CD4-positive, alpha-beta T cell treated with Interferon alpha-2 for 1 hour (primary cell): ENCODE measurements at places on chromosomes 6 and 20.
A peak's percentile ranks its signal among the peaks of the same experiment; 100 is the strongest.

DNA sequence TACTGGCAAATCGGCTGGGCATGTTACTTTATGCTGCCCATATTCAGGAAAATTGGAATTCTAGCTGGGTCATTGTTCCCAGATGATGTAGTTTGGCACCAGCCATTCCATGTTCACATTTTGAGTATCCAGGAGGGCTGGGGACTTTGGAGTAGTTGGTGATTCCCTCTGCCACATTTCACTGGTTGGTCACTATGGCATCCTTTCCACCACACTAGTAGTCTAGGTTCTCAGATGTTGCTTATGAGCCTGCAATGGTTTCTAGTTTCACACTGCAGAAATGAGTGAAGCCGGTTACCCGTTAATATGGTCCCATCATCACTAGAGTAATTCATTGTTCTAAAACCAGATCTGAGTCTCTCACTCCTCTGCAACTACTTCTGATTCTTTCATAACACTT is 4.6 kb downstream of the PTPN1 start:
- no peak for DNase-seq

GRCh38 chr6:55512904-55513303 is 66.1 kb downstream of the HMGCLL1 start:
- no peak for DNase-seq

GRCh38 chr20:51650685-51651134 is 108.2 kb upstream of the NFATC2 start:
- DNase-seq: peak; percentile 6

- DNase-seq: no peak
Measured at GRCh38 chr6:116126032-116126431, at the start of gene COL10A1. Gene COL10A1 (minus strand): TSS chr6:116126132. CDS start chr6:116125492, 640 bp downstream.

DNA sequence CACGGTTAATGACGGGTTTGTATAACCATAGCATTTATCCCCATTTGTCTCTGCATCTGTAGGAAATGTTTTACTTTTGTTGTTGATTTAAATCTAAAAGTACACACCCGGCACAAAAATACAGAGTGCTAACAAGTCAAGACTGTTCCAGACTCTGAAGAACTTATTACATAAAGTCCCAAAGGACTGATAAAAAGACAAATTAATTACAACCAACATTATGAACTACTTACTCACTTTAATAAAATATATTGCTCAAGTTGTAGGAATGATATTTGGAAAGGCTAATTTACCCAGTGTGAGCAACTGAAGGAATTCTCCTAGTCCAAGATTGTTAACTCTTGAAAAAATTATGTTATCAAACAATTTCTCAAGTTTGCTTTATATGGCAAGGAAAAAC is 115.6 kb downstream of the KIF13A start:
- DNase-seq: no peak

DNA sequence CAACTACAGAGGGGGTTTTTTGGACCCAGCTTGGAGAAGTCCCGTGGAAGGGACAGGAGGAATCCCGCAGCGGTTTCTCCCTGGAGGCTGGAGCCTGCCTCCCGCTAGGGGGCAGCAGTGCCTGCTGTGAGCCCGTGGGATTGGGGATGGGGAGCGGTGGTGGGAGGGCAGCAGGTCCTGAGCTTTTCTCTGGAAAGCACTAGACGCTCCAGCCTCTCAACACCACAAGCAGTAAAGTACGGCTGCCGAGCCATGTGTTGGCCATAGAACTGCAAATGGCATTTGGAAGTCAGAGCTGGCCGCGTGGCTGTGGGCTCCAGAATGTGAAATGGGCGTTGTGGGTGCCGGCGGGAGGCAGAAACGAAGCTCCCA is 47.8 kb downstream of the GMPR start:
- DNase-seq: peak; percentile 18

DNA sequence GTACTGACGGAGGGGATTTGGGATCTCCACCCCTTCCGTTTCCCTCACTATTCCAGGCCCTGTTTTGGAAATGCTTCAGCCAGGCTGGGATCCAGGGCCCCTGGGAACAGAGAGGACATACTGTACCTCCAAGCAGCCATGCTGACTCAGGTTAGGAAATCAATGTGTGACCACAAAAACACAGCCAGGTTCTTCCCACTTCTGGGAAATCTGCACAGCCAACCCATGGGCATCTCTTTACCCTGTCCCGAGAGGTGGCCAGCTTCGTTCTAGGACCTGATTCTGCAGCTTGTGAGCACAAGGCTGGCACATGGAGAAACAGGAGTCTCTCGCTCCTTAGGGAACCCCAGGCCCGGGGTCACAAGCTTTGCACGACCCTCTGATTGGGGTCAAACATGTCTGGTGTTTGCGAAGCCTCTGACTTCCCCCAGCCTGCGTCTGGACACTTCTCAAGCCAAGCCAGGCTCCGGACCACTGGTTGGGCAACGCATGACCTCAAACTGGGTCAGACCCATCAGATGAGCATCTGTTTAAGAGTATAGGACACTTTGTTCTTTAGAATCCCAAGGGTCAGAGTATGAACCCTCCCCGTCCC is 8.3 kb upstream of the TTPAL start:
- no peak for DNase-seq

DNA sequence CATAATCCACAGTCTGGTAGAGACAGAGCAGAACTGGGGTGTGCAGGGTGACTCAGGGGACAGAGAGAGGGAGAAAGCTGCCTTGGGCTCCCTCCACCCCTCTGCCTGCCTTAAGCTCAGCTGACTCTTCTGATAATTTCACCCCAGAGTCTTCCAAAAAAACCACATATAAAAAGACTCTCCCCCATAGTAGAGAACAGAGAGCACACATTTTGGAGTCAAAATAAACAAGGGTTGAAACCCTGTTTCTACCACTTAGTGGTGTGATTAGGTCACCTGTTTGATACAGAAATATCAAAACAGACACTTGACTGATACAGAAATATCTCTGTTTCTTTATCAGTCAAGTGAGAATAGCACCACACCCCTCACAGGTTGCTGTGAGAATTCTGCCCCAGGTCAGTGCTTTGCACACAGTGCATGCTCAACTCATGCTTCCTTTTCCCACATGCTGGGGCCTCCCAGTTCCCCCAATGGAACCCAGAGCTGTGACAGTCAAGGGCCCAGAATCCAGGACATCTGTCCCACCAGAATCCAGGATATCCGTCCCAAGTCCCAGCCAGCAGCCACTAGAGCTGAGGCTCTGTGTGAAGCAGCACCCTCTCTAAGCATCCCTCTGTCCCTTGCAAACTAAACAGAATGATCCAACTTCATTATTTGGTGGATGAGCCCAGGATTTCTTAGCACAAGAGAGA is 1.2 kb downstream of the TREML2 start:
- DNase-seq: peak; percentile 31

GRCh38 chr6:8707956-8708772 is 272.8 kb upstream of the SLC35B3 start:
- DNase-seq: no peak

GRCh38 chr6:5325173-5325572 is 63.9 kb downstream of the FARS2 start:
- DNase-seq: no peak
